ENCODE measurements at places on chromosomes 7 and 10.

- DNase-seq, result no peak
Measured at GRCh38 chr7:4687956-4688355, 5.9 kb downstream of the FOXK1 start.

- no peak for DNase-seq
Measured at GRCh38 chr10:128466831-128467371, 340.7 kb upstream of the MKI67 start.

DNA sequence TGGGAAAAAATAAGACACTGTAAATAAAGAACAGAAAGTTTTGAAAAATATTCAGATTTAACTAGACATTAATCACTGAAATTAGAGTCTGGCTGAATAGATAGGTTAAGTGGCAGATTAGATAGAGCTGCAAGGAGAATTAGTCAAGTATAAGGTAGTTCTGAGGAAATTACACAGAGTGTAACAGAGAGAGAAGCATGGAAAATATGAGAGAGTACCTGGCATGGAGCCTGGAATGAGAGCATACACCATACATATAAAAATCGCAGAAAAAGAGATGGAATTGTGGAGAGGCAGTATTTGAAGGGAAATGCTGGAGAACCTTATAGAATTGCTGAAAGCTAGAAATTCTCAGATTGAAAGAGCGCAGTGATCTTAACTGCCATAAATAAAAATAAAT, 46.9 kb downstream of the ZNRF2 start:
- no peak for DNase-seq

- no peak for DNase-seq
Measured at GRCh38 chr10:59085711-59086502, 90.5 kb upstream of the PHYHIPL start.

DNA sequence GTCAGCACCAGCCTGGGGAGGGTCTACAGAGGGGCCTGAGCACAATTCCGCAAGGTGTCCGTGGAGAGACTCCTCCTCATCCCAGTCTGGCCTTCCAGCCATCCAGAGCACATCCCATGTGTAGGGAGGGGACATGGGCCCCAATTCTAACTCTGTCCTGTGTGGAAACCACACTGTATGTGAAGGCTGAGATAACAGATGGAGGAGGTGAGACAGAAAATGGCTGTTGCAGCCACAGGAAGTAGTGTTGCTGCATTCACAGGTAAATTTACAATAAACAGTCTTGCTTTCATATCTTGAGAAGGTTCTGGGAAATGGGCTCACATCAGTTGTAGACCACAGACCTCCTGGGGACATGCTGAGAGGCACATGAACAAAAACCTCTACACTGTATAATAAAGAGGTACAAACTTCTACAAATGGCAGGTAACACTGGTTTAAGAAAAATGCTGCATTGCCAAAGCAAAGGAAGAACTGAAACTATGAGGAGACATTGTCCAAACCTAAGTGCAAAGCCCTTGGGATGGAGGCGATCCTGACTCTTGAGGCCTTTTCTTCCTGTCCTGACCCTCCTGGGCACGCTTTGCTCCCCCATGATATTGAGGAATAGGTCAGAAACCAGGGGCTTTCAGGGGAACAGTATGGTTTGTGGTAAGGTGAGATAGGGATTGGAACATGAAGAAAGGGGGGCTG, 21.6 kb upstream of the GIMAP2 start:
- DNase-seq, result no peak

GRCh38 chr7:8702807-8703206, 269.4 kb downstream of the NXPH1 start:
- DNase-seq, result no peak

GRCh38 chr7:136053689-136054485, 76.7 kb upstream of the MTPN start:
- no peak for DNase-seq

GRCh38 chr7:155674556-155674955, 30.1 kb downstream of the RBM33 start:
- no peak for DNase-seq

GRCh38 chr10:589961-590680, 99.3 kb downstream of the DIP2C start:
- no peak for DNase-seq

- DNase-seq, result no peak
Measured at GRCh38 chr10:131396121-131397050, 84.9 kb upstream of the TCERG1L start.

DNA sequence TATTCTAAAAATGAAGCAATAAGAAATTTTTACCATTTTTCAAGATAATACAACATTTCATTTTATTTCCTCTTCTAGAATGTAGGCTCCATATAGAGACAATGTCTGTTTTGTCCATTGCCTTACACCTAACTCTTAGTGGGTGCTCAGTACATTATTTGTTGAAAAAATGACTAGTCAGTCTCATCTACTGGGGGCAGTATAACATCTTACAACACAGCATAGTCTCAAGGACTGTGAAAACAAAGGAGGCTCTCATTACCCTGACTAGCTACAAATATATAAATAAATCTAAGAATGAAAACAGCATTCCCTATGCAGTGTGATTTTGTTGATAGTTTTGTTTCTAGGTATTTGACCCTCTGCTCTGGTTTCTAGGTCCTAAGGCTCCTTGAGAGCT, 11.6 kb downstream of the CRPPA start:
- no peak for DNase-seq

DNA sequence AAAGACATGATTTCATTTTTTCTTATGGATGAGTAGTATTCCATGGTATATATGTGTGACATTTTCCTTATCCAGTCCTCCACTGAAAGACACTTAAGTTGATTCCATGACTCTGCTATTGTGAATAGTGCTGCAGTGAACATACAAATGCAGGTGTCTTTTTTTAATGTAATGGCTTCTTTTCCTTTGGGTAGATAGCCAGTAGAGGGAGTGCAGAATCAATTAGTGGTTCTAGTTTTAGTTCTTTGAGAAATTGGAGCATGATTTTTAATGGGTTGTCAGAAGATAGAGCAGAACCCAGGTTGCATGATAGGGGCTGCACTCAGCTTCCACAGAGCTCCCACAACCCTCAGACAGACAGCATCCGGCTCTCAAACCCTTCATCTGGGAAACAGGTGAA, 152.9 kb upstream of the PLXDC2 start:
- DNase-seq, result no peak

- no peak for DNase-seq
Measured at GRCh38 chr7:369476-370258, 79.7 kb downstream of the FOXL3 start.

DNA sequence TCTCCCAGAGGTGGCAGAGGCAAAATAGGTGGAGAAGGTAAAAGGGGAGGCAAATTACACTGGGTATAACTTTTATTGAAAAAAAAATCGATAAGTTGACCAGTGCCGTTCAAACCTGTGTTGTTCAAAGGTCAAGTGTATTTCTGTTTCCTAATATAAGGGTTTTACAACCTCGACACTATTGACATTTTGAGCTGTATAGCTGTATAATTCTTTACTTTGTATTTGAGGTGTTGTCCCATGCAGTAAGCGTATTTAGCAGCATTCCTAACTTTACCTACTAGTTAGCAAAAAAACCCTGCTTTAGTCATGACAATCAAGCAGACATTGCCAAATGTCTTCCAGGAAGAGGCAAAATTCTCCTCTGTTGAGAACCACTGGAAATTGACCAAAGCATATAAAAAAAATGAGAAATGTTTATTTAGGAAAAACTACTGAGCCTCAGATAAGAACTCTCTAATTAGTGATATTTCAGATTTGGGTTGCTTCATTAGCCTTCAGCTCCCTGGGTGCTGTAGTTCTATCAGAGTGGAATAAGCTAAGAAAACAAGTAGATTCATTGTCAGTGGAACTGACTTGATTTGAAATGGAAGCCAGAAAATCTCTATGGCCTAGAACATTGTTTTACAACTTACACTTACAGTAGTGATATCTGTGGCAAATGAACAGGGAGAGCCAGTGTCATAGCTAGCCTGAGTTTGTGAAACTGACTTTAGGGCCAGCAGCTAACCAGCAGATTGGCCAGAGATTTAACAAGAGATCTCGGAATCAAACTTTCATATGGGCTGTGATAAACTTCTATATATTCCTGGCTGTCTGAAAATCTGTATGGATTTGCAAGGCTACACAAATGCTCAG, 331.6 kb downstream of the DGKB start:
- no peak for DNase-seq

GRCh38 chr10:69669409-69669808, 39.4 kb downstream of the FAM241B start:
- no peak for DNase-seq

DNA sequence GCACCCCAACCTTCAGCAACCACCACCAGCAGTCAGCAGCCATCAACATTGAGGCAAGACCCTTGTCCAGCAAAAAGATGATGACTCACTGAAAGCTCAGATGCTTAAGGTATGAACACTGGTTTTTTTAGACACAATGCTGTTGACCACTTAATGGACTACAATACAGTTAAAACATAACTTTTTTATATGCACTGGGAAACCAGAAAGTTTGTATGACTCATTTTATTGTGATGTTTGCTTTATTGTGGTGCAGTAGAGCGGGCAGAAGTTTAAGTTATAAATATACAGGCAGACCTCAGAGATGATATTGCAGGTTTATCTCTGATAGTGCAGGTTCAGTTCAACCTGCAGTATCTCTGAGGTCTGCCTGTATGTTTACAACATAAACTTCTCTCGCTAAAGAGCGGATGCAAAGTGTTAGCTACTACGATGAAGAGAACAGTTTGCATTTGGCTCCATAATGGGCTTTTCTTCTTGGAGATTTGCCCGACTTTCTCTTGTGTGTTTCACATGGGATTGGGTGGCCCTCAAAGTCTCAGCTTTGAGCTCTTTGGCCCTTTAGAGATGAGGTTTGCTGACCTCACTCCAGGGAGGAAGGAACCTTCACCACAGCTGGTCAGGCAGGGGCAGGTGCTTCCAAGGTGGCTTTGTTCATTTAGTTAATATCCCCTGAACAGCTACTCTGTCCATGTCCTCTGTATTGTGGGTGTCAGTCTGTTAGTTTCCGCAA, 84.4 kb upstream of the SHH start:
- DNase-seq, result no peak

DNA sequence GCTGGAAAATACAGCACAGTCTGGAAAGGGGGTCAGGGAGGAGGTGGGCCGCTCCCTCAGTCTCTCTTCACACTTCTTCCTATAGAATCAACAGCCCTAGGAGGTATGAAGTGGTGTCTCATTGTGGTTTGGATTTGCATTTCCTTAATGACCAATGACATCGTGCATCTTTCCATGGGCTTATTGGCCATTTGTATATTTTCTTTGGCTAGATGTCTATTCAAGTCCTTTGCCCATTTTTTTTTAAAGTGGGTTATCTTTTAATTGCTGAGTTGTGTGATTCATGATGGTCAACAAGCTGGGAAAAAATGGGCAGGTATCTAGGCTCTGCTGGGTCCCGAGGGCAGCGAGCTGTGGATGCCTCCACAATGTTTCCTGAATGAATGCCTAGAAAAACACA, 29.1 kb downstream of the TMEM130 start:
- DNase-seq, result no peak

GRCh38 chr7:148997497-148997896, 30.8 kb downstream of the PDIA4 start:
- DNase-seq, result no peak

GRCh38 chr7:106201164-106201563, 83.6 kb downstream of the NAMPT start:
- no peak for DNase-seq

GRCh38 chr7:78226059-78226719, 427.6 kb downstream of the PHTF2 start:
- DNase-seq, result no peak

GRCh38 chr10:101770331-101771215, 5.3 kb downstream of the FGF8 start:
- no peak for DNase-seq

DNA sequence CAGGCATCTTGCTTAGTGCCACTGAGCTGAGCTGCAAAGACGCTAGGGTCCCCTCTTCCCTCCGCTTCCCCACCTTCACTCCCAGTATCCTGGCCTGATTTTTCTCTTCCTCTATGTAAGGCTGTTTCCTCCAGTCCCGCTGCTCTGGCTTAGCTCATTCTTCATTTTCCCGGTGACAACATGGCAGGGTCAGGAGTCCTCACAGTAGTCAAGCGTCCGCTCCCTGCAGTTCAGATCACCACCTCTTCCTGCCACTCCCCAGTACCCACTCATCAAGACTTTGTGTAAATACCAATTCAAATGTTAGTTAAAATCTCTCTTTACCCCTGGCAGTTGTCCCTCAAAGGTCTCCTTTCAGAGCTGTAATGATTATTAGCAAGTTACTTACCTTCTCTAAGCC, 650.4 kb upstream of the CELF2 start:
- no peak for DNase-seq

- DNase-seq, result no peak
Measured at GRCh38 chr10:29820890-29821461, 186.2 kb upstream of the SVIL start.

DNA sequence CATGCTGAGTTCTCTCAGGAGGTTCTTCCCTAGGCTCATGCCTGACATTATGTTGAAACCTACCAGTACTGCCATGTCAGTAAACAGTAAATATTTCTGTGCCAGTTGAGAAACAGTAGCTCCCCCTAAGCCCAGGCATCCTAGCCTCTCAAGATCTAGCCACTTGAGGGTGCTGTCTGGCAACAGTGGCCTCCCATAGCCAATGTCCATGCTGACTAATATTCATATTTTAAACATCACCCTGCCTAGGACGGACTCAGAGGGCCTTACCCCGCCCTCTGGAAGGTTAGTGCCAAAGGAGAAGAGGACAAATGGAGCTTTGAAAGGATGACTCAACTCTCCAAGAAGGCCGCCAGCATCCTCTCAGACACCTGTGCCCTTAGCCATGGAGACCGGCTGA, 7.7 kb downstream of the ACSM6 start:
- DNase-seq, result no peak

DNA sequence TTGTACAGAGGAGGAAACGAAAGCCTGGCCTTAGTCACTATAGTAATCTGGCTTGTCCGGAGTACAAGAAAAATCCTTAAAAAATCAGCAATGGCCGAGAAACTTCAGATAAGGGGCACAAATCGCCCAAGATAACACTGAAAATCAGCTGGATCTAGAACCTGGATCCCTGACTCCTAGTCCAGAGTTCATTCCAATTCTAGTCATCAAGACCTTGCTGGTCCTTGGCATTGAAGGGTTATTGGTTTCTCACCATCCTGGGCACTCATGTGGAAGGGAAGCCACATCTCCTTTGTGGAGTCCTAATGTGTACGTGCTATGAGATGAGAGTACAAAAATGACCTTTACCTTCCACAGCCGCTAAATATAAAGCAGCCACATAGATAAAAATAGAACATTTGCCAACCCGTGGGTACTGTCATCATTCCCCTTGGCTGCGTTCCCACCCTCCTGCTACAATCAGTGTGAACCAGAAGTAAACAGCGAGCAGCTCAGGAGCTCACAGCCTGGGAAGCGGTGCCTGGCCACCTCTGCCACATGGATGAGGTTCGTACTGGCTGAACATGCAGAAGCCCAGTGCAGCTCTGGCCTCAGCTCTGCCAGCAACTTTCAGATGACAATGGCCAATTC, 116.0 kb upstream of the PDLIM1 start:
- no peak for DNase-seq

- no peak for DNase-seq
Measured at GRCh38 chr7:82049891-82050533, 280.2 kb upstream of the HGF start.

- no peak for DNase-seq
Measured at GRCh38 chr10:58909881-58910280, 266.6 kb upstream of the PHYHIPL start.

- no peak for DNase-seq
Measured at GRCh38 chr7:70883750-70884439, 248.0 kb upstream of the GALNT17 start.
